ENCODE measurements at places on chromosomes 2 and 18.

DNA sequence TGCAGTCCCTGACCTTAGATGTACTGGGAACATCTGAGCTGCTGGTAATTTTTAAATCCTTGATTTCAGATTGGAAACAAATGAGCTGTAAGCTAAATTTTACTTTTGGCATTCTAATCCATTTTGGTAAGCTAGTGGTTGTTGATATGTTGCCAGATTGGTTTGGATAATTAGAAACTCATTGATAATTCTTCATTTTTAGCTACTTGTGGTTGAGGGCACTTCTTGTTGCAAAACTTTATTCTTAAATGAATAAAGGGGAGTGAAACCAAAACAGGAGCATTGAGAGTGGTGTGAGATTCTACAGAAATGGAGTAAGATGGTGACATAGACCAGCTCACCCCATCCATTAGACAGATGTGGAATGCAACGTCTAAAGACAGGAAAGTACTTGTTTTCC lies 64.5 kb downstream of the ITGB1BP1 start:
- DNase-seq, result no peak

DNA sequence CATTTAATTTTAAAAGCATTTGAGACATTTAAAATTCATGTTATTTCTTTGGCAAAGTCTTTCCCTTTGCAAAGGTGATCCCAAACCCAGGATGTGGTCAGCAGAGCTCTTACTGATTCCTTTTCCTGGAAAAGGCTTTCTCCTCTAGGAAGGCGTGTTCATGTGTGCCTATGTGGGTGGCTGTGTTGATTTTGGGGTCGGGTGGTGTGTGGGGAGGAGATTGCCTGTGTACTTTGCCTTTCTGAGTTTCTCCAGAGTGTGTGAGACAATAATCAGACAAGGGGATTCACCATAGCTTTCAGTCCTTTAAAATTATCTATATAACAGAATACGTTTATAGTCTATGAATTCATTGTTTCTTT lies 173.2 kb downstream of the SOCS6 start:
- no peak for DNase-seq

DNA sequence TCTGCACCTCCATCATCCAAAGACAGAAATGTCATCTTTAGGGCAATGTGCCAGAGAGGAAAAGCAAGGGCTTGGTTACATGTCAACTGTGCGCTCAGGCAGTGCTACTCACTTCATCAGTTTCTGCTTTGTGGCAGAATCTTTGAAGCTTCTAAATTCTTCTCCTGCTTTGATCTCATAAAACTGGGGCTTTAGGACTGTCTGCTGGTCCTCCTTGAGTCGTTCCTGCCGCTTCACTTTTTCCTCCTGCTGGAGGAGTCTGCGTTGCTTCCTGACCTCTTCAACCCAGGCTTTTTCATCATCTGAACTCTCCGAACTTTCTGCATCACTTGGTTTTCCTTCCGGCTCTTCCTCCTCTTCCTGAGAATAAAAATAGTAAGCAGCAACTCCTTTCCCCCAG lies 100.8 kb downstream of the NOL10 start:
- DNase-seq, result no peak

DNA sequence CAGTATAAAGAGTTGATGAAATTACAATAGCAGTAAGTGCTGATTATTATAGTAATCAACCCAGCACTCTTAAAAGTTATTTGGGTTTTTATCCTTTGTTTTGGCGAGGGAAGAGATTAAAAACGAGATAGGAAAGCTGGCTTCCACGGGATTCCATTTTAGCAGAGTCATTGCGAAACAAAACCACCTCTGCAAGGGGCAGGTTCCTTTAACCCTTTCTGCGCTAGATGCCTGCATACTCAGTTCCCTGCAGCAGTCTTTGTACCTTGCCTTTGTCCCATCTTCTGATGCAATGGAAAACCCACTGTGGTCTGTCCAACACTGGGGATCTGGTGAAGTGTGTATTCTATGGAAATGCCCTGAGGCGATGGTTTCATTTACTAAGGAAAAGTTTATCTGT lies 2.7 kb downstream of the YPEL5 start:
- peak; percentile 19 for DNase-seq

- no peak for DNase-seq
These were observed 20.8 kb downstream of the RBMS1 start for GRCh38 chr2:160472839-160473251.

DNA sequence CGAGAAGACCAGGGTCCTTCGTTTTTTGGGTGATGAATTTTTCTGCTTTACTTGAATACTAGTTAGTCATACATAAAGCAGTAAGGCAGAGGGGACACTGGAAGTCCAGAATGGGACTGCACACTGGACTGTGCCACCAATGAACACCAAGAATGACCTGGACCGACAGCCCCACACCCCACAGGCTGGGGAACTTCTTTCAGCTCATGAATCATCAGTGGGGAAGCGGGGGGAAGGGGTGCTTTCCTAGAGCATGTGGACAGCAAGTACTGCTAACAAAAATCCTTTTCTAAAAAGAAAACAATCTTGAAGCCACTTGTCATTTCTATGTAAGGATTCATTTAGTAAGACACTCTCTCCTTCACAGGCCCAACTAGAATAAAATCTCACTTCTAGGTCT lies 86.0 kb downstream of the DTNB start:
- no peak for DNase-seq

- DNase-seq, result no peak
These were observed 43.5 kb downstream of the DHRS9 start for GRCh38 chr2:169112841-169113240.

- peak; percentile 2 for DNase-seq
These were observed 146.6 kb downstream of the SMAD7 start for GRCh38 chr18:48803951-48804855.

GRCh38 chr2:75002007-75002406 lies 43.6 kb downstream of the POLE4 start:
- DNase-seq, result no peak

GRCh38 chr2:216405588-216405987 lies 6.7 kb upstream of the SMARCAL1 start:
- DNase-seq, result no peak

GRCh38 chr2:15058015-15058720 lies 425.7 kb downstream of the LRATD1 start:
- DNase-seq, result no peak

GRCh38 chr18:21164548-21165095 lies 53.0 kb upstream of the ROCK1 start:
- DNase-seq, result no peak

DNA sequence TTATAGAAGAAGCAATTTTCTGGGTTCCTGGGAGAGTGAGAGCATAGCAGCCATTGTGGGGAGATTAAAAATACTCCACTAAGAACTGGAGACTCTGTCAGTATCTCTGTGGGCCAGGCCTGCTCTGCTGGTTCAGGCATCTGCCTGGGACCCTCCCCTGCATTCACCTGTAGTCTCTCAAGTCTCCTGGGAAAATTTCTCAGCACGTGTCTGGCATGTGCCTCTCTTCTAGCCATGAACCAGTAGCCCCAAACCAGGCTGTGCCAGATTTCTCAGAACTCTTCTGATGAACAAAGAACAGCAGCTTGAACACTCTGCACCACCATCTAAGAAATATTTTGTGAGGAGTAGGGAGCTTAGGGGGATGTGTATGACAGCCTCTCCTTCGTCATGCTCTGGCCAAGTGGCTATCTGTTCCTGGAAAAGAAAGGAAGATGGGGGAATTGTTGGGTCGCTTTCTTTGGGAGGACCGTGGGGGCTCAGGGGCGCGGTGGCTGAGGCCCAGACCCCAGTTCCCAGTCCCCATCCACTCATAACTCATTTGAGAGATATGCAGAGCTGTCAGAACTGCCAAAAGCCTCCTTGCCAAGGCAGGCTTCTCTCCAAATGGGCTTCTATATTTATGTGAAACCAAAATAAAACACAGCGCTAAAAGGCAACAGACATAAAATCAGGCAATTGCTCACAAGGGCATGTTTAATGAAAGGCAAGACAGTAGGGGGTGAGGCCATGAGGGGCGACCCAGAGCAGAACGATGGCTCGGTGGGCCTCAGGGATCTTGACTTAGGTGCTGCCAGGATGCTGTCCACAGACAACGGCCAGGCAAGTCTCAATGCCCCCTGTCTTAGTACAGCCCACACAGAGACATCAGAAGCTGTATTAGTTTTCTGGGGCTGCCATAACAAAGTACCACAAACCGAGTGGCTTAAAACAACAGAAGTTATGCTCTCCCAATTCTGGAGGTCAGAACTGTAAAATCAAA lies 114.7 kb upstream of the TNP1 start:
- DNase-seq, result no peak

GRCh38 chr2:168550670-168551069 lies 94.6 kb downstream of the CERS6 start:
- DNase-seq, result peak; percentile 33

GRCh38 chr2:213627054-213627710 lies 342.9 kb downstream of the SPAG16 start:
- DNase-seq, result no peak

- DNase-seq, result no peak
These were observed 632.5 kb downstream of the BCL11A start for GRCh38 chr2:59920961-59921360.

- DNase-seq, result peak; percentile 49
These were observed 726.0 kb upstream of the RAB6C start for GRCh38 chr2:129253461-129253812.

DNA sequence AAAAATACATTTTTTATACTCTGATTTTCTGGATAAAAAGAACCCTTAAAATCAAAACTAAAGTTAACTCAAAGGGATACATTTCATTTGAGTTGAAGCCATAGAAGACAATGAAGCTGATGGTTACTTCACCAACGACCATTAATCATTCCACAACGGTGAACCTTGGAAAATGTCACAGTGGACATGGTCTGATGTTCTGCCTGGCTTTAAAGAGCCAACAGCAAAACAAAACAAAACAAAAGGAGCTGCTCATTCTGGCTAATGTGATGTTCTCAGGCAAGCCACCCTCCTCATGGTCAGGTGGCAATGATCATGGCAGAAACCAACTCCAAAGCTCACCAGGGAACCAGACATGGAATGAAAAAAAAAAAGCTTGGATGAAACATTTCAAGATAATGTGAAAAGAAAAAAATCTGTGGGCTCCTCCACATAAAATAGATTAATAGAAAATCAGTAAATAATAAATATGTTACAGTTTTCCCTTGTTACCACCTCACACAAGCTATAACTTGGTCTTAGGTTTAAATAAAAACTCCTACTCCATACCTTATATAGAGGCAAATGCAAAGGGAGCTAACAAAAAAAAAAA lies 90.1 kb upstream of the SERTAD2 start:
- no peak for DNase-seq

DNA sequence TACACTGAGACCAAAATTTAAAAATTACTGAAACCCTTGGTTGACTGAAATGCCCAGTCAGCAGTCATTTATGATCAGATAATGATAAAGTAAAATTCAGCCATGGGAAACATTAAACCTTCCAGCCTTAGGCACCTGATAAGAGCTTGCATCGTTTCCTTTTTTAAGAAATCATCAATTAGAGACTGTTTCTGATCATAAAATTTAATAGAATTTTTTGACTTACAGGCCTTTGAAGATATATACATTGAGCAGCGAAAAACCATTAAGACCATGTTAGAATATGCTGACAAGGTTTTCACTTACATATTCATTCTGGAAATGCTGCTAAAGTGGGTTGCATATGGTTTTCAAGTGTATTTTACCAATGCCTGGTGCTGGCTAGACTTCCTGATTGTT lies 99.6 kb upstream of the CSRNP3 start:
- no peak for DNase-seq

- DNase-seq, result no peak
These were observed 10.4 kb downstream of the TMEM87B start for GRCh38 chr2:112065486-112065885.

GRCh38 chr18:69674292-69674877 lies 273.3 kb downstream of the CD226 start:
- no peak for DNase-seq

DNA sequence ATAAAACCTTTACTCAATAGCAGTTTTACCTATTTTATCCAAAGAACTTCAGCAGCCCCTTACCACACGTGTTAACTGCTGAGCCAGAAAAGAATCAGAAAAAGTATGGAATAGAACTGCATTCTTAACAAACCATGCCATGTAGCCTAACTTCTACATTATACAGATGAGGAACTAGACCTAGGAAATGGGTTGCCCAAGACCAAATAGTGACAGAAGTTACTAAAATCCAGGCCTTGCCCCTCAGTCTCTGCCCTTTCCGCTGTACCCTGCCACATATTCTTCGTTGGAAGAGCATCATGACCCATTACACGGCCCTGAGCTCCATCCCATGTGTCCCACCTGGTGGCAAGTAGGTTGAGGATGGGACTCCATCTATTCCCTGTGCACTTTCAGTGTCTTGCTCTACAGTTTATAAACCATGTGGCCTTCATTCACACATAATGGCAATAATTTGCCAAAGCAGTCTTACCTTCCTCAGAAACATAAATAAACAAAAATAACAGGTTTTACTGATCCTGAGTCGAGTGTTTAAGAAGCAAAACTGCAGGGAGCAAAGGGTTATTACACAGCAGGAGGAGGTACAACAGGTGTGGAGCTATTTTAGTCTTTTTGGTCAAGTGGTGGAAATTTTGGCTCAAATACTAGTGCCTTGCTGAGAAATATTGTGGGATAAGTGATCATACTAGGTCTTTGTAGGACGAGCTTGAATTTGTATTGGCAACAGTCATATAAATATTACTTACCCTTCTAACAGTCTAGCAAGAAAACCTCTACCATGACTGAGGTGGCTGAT lies 46.5 kb downstream of the HNRNPLL start:
- no peak for DNase-seq

GRCh38 chr2:181770150-181770549 lies 89.8 kb upstream of the NEUROD1 start:
- no peak for DNase-seq

- no peak for DNase-seq
These were observed 291.1 kb downstream of the MTX2 start for GRCh38 chr2:176560296-176560695.

DNA sequence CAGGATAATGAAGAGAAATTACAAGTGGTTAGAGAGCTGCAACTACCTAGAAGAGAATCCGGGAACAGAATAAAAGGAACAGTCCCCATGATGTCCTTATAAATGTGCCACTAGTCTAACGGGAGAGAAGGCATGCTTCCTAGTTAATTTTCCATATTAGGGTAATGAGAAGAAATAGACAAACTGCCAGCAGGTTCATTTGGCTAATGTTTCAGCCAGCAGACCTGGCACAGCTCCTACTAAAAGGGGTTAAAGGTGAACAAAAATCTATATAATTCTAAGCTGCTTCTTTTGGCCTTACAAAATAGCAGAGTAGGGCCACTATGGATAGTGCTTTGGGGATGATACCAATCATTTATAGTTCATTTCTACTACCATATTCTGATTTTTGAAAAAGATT lies 845.3 kb upstream of the GCFC2 start:
- no peak for DNase-seq

- DNase-seq, result no peak
These were observed 32.7 kb downstream of the AGFG1 start for GRCh38 chr2:227504700-227505099.

- no peak for DNase-seq
These were observed 478.8 kb downstream of the PTPRM start for GRCh38 chr18:8045884-8046281.

GRCh38 chr2:68441994-68442322 lies 25.1 kb downstream of the FBXO48 start:
- DNase-seq, result no peak

DNA sequence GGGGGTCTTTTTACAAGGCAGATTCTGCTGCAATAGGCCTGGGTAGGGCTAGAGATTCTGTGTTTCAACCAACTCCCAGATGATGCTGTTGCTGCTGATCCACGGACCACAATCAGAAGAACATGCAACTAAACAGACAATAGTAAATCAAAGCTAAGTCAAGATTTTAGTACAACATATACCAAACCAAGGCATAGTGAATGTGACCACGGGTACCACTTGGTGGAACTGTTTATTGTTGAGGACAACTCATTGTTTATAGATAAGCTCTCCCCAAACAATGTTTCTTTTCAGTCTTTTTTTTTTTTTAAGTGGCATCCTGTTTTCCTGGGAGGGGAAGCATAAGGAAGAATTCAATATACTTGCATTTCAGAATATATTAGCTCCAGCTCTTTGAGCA lies 36.0 kb upstream of the DARS1 start:
- DNase-seq, result no peak
